ENCODE measurements at places on chromosomes 3 and 15. TPM values are rescaled to one million over a fixed set of nuclear protein-coding genes. Genes with fewer than 3 reads are reported as not detected.
A peak's percentile ranks its signal among the peaks of the same experiment; 100 is the strongest.

- no peak for DNase-seq
These were observed 65.4 kb upstream of the XCR1 start for GRCh38 chr3:46092702-46093080.

- no peak for DNase-seq
These were observed 838.5 kb downstream of the TUSC7 start for GRCh38 chr3:117547956-117548550.

GRCh38 chr3:42102571-42102970, 11.4 kb downstream of the TRAK1 start:
- DNase-seq: no peak

GRCh38 chr3:50583897-50584296, 14.6 kb downstream of the HEMK1 start:
- DNase-seq: peak; percentile 95

- DNase-seq: no peak
These were observed 36.9 kb upstream of the HERC1 start for GRCh38 chr15:63870487-63871209.

DNA sequence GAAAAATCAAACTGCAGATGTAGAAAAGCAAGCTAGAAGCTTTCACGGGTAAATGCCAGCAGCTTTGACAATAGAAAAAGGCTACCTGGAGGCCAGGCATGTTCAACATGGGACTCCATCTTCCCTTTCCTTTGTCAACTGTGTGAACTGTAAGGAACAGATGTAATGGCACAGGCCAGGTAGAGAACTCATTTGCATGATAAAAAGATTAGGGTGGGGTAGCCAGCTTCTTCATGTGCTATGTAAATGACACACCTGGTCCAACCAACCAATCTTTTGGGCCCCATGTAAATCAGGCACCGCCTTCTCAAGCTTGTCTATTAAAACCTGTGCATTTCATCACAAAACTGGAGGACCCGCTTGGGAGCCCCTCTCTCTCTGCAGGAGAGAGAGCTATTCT, 686.5 kb upstream of the GOLIM4 start:
- no peak for DNase-seq

CCDC13 gene
- total RNA-seq: 0.24 TPM

GASK1A gene
- total RNA-seq: 0.75 TPM

DNA sequence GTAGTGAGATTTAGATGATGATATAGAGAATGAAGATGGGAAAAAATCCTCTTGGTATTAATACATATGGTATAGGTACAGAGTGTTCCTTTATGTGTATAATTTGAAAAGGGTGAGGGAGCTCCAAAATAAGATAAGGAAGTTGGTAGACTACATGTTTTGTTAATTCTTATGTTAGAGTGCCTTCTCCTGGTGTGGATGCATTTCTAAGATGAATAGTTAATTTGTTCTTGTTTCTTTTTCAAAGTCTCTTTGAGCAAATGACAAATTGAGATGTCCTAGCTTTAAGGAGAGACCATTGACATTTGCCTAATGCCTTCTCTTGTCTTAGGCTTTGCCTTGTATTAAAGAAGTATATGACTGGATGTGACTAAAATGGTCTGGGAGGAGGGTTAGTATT, 34.1 kb downstream of the AKAP13 start:
- DNase-seq: no peak

LYSMD2 gene
- total RNA-seq: 4.3 TPM

DNA sequence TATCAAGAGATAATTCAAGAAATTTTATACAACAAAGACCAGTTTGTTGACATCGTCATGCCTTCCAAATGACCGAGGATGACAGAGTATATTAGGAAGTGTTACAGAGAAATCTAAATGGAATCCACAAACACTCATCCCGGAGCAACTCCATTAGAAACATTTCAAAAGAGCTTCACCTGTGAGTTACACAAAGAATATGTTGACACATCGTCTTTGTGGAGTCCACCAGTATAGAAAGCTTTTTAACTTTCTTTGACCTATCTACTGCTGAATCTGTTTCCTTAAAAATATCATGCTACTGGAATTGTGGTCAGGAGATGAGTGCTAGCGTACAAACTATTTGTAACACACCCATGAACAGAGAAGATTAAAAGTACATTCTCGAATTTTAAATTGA, 130.4 kb downstream of the SUCLG2 start:
- no peak for DNase-seq

SNUPN gene
- 16.9 TPM for total RNA-seq

DNA sequence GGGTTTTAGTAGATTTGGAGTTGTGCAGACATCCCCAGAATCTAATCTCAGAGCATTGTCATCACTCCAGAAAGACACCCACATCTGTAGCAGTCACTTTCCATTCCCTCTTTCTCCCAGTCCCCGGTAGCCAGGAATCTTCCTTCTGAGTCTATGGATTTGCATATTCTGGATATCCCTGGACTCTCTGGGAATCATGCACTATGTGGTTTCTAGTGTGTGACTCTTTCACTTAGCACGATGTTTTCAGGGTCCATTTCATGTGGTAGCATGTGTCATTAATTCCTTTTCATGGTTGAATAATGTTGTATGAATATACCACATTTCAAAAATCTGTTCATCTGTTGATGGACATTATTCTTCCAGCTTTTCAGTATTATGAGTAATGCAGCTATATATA, 29.3 kb downstream of the FBLN2 start:
- no peak for DNase-seq

- no peak for DNase-seq
These were observed 478.4 kb upstream of the THBS1 start for GRCh38 chr15:39102431-39102830.

IGSF11 gene
- 2.9 TPM for total RNA-seq

DNA sequence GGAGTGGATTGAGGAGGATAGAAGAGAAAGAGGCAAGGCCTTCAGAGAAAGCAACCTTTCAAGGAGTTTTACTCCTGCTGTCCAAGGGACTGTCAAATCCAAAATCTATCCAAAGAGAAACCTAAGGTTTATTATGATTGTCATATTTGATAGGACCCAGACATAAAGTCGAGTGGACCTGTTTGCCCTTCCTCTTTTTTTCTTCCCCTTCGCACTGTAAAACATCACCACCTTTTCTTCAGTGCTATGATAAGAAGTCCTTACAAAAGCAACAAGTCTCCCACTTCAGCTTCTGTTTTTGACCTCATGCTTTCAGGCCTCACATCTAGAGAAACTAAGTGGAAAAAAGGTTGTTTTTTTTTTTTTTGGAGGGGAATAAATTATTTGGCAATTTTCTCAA, 73.0 kb downstream of the TRPC1 start:
- DNase-seq: no peak

PARP3 gene
- 18.1 TPM for total RNA-seq

- DNase-seq: no peak
These were observed 182.4 kb downstream of the CBLB start for GRCh38 chr3:105686278-105686897.

TMCO5A gene
- total RNA-seq: not detected

DNA sequence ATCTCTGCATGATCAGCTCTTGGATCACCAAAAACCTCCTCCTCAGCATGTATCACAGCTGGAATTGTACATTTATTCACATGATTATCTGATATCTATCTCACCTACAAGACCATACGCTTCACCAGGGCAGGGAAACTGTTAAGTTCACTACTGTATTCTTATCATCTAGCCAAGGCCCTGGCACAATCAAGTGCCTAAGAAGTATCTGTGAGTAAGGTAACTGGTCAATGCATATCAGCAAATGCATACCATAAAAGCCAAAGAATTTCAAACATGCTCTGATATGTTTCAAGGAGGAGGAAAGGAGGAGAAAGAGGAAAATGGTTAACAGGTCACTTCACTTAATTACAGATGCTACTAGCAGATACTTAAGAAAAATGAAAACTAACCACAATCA, 158.4 kb downstream of the LIPC start:
- no peak for DNase-seq

GRCh38 chr3:47491777-47492176, 16.0 kb upstream of the SCAP start:
- no peak for DNase-seq

DNA sequence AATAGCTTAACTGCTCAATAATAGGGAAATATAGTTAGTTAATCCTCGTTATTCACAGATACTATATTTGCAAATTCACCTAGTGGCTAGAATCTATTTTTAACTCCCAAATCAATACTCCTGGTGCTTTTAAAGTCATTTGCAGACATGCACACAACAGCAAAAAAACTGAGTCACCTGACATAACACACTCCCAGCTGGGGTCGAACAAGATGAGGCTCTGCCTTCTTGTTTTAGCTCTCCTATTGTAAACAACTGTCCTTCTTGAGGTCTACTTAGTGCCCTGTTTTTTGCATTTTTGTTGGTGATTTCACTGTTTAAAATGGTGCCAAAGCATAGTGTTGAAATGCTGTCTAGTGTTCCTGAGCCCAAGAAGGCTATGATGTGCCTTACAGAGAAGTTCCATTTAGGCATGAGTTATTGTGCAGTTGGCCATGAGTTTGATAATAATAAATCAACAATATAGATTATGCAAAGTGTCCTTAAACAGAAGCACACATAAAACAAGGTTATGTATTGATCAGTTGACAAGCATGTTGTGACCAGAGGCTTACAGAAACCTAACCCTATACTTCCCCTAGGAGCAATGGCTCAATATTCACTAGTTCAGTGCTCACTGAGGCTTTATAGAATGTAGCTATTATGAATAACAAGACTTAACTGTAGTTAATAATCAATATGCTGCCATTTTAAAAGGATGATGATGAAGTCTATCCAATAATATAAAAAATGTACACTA, 18.6 kb downstream of the MAP3K13 start:
- DNase-seq: no peak

GRCh38 chr3:61847784-61848462, 286.6 kb downstream of the PTPRG start:
- DNase-seq: peak; percentile 80

DNA sequence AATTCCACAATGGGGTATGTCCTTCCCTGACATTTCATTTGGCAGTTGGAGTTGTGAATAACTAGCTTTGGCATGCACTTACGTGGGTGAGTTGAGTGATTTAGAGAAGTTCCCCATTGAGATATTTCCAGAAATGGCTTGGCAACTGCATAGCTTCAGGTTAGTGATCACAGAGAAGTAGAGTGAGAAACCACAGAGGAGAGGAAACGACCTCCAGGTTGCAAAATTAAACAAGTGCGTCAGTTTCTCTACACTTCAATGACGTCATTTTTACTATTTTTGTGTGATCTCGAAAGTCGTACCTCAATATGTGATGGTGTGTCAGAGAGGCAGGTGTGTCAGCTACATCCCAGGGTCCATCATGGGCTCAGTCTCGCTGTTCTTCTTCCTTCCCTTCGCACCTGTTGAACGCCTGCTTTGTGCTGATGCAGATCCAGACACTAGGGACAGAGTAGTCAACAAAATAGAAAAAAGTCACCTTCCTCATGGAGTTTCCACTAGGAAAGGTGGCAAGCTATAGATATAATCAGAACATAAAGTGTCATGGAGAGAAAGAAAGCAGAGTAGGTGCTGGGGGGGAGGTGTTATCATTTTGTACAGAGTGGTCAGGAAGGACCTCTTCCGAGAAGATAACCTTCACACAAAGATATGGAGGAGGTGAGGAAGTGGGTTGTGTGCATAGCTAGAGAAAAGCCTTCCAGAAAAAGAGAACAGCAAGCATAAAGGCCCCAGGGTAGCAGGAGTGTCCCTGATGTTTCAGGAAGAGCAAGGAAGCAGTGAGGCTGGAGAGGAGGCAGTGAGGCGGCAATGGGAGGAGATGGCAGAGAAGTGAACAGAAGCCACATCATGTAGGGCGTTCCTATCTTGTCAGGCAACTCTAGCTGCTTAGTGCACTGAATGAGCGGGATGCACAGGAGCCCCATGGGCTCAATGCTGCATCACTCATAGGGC, 75.6 kb downstream of the MCTP2 start:
- DNase-seq: no peak

GRCh38 chr3:20573175-20573574, 387.2 kb upstream of the SGO1 start:
- DNase-seq: no peak

GRCh38 chr3:126350502-126351085, 6.6 kb downstream of the KLF15 start:
- peak; percentile 37 for DNase-seq

- no peak for DNase-seq
These were observed 138.4 kb downstream of the RSRC1 start for GRCh38 chr3:158248261-158248660.

- DNase-seq: no peak
These were observed 90.5 kb downstream of the AQP9 start for GRCh38 chr15:58228718-58229117.

DNA sequence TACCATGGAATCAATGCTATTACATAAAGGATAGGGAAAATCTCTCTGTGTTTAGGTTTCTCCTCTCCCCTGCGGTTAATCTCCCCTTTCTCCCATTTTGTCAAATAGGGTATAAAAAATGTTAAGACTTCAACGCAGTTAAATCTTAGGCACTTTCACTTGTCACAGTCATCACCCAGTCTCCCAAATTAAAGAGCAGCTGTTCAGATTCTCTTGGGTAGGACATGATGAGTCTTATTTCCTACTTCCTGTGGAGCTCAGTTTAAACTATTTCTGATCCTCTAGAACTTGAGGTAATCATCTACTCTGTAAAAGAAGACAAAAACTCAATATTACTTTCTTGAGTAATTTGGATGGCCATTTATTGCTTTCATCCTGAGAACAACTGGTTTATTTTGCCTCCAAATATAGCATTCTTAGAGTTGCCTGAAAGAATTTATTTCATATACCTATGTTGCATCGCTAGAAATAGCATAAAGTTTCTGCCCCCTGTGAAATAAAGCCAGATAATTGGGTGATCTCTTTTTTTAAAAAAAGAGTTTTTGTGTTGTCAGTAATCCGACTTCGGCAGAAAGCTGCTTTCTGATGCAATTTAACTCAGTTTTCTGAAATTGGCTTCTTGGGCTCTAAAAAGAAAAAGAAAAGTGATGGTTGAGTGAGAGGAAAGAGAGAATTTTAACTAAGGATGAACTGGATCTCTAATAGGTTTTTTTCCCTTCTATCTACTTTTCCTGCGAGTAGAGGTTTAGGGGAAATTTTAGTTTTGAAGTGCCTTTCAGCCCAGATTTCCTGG, 20.7 kb downstream of the RAP2B start:
- no peak for DNase-seq
